Stimulated activated CD8-positive, alpha-beta memory T cell treated with anti-CD3 and anti-CD28 coated beads, Interleukin-7, amount 100 ng/mL, for 24 hours (primary cell): ENCODE measurements at places on chromosomes 6 and 20.

- DNase-seq, result no peak
Observed at GRCh38 chr20:24795436-24795835, 153.6 kb upstream of the CST7 start.

DNA sequence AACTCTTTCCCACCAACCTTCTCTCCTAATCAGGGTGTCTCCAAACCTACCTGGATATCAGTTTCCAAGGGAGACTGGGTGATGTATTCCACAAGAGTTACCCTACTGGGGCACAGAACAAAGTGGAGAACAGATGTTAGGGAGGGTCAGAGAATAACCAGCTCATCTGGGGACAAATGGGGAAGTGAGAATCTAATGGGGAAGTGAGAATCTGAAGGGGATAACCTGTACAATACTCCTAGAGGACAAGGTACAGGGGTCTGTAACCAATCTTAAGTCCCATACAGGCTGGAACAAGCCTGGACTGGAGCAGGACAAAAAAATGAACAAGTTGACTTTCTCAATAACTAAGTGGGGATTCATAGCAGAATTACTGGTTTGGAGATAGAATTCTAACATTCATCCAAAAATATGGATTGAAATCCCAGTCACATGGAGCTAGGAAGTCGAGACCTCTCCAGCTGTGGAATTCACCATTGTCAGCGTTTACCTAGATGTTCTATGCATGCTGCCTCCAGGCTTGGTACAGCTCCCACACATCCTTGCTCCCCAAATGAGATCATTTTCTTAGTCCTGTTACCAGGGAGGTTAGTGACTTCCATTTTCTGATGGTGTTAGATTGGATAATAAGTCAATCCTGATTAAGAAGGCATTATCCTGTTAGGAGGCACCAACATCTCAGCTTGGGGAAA lies 214.8 kb upstream of the MOCS1 start:
- DNase-seq, result no peak

DNA sequence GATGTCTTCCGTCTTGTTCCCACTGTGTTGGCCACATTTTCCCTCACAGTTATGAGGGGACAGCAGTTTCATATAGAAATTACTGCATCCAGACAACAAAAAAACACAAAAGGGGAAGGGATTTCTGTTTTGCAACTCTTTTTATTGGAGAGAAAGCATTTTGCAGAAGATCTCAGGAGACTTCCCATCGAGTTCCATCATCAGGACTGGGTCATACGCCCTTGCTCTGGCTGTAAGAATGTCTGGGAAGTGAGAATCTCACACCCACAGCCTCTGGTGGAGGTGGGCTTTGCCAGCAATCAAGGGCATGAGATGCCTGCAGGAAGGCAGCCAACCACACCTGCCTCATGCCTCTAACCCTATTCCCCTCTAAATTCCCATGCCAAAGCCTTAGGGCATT lies 5.8 kb upstream of the IGF2R start:
- DNase-seq, result no peak

GRCh38 chr20:62244644-62245108 lies 6.4 kb downstream of the OSBPL2 start:
- DNase-seq, result no peak

GRCh38 chr6:137518386-137518983 lies 24.3 kb upstream of the OLIG3 start:
- DNase-seq, result no peak

DNA sequence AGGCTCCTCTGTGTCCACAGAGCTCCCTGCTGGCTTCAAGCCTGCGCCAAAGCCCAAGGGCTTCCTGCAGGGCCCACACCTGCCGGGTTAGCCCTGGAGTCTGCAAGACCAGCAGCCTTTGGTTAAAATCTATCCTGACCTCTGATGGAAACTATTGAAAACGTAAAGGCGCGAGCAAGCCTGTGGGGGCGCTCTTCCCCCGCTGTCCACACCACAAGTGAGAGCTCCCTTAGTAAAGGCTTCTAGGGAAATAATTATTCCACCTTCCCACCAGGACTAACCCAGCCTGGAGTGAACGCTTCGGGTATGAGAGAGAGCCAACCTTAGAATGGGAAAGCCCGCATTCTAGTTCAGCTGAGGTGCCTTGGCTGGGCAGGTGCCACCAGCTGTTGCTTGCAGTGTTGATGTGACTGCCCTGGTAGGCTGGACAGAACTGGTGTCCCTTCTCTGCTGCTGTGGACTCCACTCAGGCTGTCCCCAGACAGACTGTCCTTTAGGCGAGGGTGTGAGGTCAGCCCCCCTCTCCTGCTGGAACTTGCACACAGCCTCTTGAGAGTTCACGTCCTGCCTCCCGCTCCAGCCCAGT lies 68.7 kb downstream of the SYTL3 start:
- no peak for DNase-seq

DNA sequence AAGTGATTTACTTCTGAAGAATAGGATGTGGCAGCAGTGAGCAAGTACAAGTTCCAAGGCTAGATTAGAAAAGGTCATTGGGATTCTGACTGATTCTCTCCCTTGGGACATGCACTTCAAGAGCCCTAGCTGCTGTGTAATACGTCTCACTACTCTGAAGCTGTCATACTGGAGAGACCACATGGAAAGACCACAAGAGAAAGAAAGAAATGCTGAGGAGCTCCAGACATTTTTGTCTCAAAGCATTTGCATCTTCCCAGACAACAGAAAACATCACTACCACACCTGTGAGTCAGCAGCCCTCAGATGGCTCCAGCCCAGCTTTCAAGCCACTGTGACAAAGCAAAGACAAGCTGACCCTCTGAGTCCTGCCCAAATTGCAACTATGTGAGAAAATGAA lies 20.7 kb downstream of the TENT5A start:
- DNase-seq, result no peak

DNA sequence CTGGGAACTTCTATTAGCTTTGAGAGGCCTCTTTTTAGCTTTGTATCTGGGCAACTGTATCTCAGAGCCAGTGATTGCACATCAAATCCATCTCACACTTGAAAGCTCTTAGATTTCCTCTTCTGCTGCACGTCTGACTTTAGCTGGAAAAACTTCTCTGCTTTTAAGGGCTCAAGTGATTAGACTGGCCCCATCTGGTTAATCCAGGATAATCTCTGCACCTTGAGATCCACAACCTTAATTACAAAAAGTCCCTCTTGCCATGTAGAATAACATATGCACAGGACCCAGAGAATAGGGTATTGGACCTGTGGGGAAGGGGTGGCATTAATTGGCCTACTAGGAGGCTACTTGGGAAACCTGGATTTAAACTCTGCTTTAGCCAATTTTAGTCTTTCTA lies 24.2 kb downstream of the KLHL31 start:
- DNase-seq, result no peak

DNA sequence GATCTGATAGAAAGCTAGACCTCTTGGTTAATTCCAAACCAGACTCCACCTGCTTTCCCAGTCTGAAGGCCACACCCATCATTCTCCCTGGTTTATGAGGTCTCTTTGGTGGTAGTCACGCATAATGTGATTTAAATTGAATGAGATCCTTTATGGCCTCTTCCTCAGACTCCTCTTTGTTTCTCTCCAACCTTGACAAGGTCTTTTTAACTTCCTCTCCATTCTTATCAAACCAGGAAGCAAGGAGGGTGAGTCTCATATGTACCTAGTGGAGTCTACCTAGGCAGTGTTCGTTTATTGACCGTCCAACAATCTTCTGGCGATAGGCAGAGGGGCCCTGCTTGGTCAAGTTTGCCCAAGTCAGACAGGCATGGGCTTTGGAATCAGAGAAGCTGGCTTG lies 184.2 kb upstream of the LAMP5 start:
- no peak for DNase-seq

DNA sequence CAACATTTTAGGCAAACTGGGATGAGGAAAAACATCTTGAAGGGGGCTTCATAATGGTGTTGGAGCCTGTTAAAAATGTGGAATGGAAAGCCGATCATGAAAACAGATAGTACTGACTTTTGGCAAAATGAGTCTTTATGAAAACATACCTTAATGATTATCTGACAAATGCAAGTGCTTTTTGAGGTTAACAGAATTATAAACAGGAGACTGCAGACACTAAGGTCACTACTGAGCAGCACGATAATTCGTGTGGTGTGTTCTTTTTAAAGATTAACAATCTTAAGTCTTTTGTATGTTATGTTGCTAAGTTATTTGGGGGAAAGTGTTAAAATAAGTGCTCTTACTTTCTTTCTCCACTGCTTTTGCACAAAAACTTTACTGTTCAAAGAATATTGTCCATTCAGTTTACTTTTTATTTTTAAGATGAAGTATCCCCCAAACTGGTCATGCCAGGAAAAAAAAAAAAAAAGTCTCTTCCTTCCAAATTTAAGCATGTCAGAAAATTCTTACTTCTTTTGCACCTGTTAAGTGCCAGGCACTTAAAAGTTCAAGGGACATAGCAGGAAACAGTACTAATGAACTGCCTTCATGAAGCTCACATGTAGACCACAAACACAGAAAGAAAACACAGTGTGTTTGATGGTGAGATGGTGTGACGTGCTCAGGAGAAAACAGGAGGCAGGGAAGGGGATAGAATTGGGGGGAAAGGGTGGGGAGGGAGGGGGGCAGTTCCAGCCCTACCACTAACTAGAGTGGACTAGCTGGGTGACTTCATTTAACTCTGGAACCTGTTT lies 73.2 kb downstream of the CDYL start:
- no peak for DNase-seq

DNA sequence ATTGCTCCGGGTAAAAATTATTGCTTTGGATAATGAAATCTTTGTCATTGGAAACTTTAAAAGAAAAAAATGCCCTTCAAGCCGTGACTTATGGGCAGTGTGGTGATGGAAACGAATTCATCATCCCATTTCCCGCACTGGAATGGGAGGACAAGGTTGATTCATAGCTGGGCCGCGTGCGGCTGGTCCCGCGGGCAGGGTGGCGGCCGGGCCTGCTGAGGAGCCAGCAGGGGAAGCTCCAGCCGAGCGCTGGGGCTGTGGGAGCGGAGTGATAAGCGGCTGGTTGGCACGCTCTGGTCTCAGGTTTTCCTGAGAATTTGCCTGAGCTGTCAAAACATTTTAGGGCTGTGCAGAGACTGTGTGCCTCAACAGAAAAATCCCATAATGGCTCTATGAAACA lies 351.7 kb downstream of the CDC5L start:
- DNase-seq, result no peak

DNA sequence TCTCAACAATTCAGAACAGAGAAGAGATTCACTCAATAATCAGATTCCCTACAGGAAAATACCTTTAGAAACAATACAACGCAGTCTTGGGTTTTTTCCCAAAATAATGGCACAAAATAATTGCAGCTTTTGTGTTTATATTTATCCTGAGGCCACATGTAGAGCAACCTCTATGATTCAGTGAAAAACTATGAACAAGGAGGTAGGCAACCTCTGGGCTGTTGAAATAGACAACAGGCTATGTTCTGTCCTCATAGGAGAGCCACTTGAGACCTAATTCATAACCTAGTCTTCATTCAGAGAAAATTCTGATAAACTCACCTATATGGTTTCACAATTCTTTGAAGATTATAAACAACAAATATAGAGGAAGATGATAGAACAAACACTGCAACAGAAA lies 118.3 kb downstream of the KHDC1L start:
- DNase-seq, result no peak

DNA sequence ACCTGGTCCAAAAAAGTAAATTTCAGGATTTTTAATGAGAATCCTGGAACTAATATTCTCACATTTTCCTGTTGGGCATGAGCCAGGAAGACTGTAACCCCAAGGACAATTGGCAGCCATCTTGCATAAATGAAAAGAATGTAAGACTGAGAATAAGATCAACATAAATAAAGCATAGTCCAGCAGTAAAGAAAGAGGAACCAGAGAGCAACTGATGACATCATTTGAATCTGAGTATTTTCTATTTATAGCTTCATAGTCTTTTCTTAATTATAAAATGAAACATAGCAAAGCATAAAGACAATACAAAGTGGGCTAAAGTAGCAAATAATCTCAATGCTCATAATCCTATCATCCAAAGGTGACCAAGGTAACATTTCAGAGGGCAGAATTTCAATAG lies 26.6 kb upstream of the FBXL4 start:
- no peak for DNase-seq

DNA sequence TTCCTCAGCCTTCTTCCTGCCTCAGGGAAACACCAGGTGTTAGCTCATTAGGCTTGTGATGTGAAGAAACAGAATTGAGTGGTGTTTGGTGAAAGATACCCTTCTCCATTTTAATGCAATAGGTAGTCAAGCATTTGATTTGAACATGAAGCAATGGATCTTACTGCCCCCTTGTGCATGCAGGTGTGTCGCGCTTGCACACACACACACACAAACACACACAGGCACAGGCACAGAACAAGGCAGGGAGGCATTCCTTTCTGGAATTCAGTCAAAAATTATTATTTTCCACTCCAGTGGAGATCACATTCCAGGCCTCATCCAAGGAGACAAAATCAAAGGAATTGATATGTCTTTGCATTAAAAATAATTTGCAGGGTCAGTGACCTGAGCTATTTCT lies 667.0 kb upstream of the MARCKS start:
- no peak for DNase-seq

GRCh38 chr6:35725721-35726438 lies 11.0 kb upstream of the ARMC12 start:
- no peak for DNase-seq

GRCh38 chr6:163324688-163325389 lies 89.7 kb upstream of the QKI start:
- no peak for DNase-seq

DNA sequence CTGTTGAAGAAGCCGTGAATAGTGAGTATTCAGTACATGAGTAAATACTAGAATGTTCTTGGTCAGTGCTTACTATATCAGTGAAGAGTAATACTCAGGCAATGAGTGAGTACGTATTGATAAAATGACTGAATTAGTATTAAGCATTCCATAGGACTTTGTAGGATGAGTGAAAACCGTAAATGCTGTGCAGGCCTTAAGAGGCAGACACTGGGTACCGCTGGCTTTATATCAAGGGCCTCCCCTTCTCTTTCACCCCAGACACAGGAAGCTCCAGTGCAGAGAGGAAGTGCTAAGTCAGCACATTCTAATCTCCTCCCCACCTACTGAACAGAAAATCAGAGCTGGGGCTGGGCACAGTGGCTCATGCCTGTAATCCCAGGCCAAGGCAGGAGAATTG lies 24.2 kb downstream of the POFUT1 start:
- no peak for DNase-seq

DNA sequence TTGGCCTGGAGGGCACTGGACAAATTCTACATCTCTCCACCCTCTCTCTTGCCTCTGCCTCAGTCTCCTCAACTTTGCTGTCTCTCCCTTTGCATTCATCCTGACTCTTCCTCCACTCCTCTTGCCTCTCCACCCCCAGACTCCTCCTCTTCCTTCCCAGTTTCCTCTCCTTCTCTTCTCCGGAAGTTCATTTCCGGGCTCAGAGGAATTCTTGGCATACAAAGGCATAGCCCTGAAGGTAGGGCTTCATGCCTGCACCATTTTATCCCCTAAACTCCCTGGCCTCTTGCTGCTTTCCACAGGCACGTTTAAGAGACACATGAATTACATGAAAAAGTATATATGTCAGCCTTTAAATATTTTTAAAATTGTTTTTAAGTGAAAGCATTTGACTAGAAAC lies 10.6 kb downstream of the BFSP1 start:
- no peak for DNase-seq

GRCh38 chr6:154506582-154506981 lies 3.9 kb downstream of the CNKSR3 start:
- DNase-seq, result no peak
